ENCODE measurements at places on chromosomes 1 and 21. TPM values are rescaled to one million over a fixed set of nuclear protein-coding genes. Genes with fewer than 3 reads are reported as not detected.

ETNK2 gene
- total RNA-seq, result 13.8 TPM

GRCh38 chr1:92858564-92859399, 26.9 kb downstream of the RPL5 start:
- DNase-seq, result peak; percentile 58

GRCh38 chr21:38351961-38352521, 95.2 kb downstream of the KCNJ15 start:
- DNase-seq, result no peak

KCNN3 gene
- total RNA-seq, result 1.0 TPM

SYT6 gene
- total RNA-seq, result 0.15 TPM

TMEM51 gene
- total RNA-seq, result 1.6 TPM

LCE1B gene
- total RNA-seq, result not detected

PLA2G2D gene
- total RNA-seq, result 0.44 TPM

DNA sequence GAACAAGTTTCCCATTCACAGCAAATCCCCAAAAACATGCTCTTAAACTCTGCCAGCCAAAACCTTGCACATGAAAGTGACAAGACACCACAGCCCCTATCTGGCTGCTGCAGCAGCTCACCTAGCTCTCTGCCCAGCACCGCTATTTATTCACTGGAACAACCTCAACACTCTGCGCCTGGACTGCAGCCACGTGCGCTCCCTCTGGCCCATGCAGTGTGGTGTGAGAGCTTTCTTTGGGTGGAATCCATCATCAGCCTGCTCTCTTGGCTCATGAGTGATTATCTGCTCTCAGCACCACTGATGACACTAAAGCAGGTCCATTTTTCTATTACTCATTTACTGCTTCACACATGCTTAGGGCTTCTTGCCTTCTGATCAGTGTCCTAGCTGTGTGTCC, 11.4 kb downstream of the KCNJ6 start:
- DNase-seq, result no peak

GRCh38 chr21:44838039-44838895, 20.4 kb upstream of the SUMO3 start:
- no peak for DNase-seq

FMN2 gene
- 0.80 TPM for total RNA-seq

DNA sequence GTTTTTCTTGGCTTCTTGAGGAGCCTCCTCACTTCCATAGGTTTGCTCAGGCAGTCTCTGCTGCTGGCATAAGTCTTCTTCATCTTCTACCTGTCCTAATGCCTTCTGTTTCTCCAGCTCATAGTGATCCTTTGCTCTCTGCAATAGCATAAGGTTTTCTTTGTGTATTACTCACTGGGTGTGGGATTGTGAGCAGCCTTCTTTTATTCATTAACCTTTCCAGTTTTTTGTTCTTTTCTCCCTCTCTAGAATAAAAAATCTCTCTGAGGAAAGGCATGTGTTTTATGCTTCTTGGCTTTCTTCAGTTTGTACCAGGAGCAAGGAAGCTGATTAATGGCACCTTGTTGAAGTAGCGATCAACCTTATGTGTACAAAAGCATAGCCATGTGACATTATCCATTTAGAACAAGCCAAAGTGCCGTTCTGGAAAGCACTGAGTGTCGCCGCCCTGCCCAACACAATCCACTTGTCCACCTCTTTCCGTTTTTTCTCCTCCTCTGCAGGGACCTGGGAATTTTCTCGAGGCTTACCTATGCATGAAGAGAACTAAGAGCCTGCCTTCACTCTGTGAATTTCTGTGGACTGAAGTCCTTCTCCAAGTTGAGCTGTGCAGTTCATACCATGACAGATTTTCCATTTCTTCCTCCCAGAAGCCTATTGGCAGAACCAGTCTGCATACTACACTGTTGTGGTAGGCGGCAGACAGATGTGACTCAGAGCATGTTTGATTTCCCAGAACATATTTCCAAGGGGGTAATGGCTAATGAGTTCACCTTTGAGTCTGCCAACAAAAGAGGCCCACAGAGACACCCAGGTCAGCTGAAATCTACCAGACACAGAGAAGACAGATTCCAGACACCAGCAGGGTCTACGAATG, 39.0 kb downstream of the DPT start:
- DNase-seq, result no peak

DNA sequence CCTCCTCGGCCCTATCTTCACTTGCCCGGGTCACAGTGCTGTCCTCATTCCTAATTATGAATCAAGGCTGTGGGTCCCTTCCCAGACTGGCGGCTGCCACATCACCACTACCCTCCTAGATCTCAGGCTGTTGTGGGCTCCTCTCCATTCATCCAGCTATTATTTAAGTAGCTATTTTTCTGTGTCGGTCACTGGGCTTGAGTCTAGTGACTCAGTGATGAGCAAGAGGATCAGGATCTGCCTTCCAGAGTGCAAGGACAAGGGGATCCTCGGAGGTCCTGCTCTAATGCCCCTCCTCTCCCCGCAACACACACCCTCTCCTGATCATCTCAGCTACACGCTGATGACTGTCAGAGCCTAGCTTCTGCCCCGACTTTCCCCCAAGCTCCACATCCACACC, 34.1 kb downstream of the CDCP2 start:
- no peak for DNase-seq

- DNase-seq, result no peak
Observed at GRCh38 chr1:57019236-57019839, 53.5 kb upstream of the C8B start.

GRCh38 chr1:75796376-75797272, at the start of gene MSH4:
Gene MSH4 (plus strand): TSS chr1:75796882. CDS start chr1:75796986, 104 bp downstream.
- no peak for DNase-seq

GRCh38 chr1:38451541-38451993, 405.0 kb upstream of the POU3F1 start:
- no peak for DNase-seq

DNA sequence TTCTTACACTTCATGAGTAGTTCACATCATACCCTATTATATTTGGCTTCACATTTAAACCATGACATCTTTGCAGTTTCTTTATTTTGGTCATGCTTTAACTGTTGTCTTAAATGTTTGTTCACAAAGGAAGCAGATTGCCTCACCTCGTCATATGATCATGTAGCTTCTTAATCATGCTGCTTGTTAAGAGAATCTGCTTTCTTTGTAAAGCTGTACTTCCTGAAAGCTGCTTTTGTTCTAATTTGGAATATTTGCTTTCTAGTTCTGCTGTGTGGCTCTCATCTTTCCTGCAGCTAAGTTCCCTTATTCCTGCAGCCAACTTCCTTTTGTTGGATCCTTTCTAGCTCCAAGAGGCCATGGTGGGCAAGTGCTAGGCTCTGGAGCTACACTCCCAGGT, 62.9 kb upstream of the SIM2 start:
- no peak for DNase-seq

- no peak for DNase-seq
Observed at GRCh38 chr21:32212116-32212515, 66.7 kb downstream of the MIS18A start.

- no peak for DNase-seq
Observed at GRCh38 chr1:108646265-108646647, 14.6 kb downstream of the HENMT1 start.

NGF gene
- total RNA-seq, result 0.64 TPM

PERM1 gene
- 0.33 TPM for total RNA-seq

PYHIN1 gene
- total RNA-seq, result 2.6 TPM

DNASE2B gene
- total RNA-seq, result not detected

DNA sequence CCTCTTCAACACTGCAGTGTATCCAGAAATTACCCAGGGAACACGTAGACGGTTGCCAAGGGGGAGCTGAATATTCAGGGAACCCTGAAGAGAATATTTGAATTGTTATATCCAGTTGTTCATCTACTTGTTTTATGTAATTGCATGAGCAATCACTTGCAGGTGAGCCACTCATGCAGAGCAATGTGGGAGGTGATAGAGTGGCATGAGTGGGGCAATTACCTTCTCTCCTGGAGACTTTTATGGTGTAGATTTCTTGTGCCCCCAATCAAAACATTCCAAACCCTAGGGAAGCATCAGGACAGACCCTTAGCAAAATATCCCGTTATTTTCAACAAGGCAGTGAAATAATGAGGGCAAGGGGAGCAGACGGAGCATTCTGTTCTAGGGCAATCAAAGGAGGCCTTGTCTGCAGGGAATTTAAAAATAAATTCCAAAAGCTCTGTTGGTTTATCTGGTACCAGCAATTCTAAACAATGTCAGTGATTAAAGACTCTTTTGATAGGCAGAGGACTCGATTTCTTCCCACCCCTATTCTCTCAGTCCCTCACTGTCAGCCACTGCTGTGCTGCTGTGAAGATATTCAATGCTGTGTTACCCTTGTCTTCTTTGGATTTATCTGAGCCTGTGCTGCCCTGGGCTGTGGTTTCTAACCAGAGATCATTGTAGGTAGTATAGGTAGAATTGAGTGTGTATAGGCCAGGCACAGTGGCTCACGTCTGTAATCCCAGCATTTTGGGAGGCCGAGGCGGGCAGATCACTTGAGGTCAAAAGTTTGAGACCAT, 180.2 kb upstream of the MAP1LC3C start:
- no peak for DNase-seq

RPS8 gene
- 2,591 TPM for total RNA-seq

GRCh38 chr1:177385760-177386698, 215.3 kb downstream of the BRINP2 start:
- no peak for DNase-seq

DNA sequence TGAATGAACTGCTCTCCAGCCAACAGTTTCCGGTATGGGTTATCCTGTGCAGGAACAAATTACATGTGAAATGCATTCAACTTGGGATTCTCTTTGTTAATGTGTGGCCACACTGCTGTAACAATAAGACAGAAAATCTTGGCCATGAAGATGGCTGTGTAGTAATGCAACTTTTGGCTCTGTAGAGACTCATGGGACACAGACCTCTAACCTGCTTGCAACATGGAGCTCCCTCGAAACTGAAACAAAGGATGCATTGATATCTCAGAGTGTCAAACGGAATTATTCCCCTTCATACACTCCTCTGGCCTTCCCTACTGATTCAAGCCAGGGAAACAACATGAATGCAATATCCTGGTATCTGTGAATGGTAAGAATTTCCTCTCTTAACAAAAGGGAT, 559.3 kb upstream of the ZRANB2 start:
- no peak for DNase-seq

Measured in breast epithelium (tissue), 4 donors.